EH (cell line): ENCODE measurements at places on chromosomes 4 and X.
A peak's percentile ranks its signal among the peaks of the same experiment; 100 is the strongest.

DNA sequence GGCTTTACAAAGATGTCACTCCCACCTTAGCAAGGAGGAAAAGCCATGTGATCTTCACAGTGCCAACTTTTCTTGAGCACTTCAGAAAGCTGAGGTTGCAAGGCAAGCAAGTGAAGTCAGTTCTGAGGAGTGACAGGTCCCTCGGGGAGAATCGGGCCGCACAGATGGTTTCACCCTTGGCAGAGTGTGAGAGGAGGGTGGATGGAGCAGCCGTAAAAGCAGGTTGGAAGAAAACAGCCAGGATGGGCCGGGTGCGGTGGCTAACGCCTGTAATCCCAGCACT lies 43.6 kb upstream of the TLR3 start:
- DNase-seq = no peak

- DNase-seq = no peak
Observed at GRCh38 chr4:54155936-54156335, 56.0 kb downstream of the GSX2 start.

DNA sequence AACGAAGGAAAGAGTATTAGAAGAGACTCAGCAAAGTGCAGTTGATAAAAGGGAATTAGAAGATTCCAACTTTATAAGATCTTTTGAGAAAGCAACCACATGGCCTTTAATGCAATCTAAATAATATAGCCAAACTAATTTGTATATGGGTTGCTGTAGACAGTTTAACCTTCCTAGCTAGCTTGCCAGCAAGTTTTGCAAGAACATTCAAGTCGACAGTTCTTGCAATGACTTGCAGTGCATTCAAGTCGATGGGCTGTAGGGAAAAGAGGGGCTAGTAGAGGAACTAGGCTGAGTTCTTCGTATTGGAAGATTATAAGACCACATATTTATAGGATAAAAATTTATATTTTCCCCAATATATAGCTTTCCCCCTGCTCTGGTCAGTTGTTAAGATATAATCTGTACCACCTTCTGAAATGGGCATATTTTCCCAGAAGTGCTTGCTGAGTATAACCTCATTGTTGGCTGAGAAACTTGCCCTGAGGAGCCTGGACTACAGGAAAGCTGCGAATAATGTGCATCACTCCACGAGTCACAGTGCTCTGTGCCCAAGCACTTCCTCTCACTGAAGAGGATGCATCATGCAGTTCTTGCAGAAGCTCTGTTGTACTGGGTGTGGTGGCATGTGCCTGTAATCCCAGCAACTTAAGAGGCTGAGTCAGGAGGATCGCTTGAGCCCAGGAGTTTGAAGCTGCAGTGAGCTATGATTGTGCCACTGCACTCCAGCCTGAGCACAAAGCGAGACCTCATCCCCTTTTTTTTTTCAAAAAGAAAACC lies 56.7 kb downstream of the DOCK11 start:
- peak; percentile 79 for DNase-seq

DNA sequence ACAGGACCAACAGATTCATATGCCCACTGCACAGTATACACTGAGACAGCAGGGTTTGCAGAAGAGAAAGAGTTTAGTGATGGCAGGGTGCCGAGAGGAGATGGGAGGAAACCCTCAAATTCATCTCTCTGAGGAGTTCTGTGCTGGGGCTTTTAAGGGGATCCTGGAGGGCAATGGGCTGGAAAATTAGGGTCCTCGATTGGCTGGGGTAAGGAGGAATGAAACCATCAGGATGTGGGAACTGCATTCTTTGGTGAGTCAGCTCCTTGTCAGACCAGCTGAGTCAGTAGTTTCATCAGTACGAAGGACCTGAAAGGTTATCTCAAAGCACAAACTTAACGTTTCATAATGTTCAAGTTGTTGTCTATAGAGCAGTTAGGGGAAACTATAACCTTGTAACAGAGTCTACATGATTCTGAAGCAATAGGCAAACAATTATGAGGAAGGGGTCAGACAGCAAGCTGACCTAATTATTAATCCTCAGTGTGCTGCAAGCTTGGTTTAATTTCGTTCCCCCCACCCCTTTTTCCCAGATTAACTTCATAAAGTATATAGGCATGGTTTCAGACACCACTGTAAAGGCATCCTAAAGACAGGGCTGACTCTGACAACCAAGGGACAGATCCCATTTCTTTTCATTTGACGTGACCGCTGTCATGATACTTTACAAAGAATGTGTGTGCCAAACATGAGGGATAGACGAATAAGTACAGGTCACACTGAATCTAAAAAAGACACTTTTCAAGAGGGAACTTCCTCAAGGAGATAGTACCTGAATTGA lies 1.5 kb upstream of the MSMO1 start:
- peak; percentile 82 for DNase-seq

GRCh38 chrX:38985375-38985774 lies 184.1 kb downstream of the MID1IP1 start:
- DNase-seq = peak; percentile 20
